NCI-H2081 (cell line): ENCODE measurements at places on chromosomes 7 and 10.

- no peak for DNase-seq
Measured at GRCh38 chr7:97732565-97733275, 834 bp downstream of the TAC1 start.

DNA sequence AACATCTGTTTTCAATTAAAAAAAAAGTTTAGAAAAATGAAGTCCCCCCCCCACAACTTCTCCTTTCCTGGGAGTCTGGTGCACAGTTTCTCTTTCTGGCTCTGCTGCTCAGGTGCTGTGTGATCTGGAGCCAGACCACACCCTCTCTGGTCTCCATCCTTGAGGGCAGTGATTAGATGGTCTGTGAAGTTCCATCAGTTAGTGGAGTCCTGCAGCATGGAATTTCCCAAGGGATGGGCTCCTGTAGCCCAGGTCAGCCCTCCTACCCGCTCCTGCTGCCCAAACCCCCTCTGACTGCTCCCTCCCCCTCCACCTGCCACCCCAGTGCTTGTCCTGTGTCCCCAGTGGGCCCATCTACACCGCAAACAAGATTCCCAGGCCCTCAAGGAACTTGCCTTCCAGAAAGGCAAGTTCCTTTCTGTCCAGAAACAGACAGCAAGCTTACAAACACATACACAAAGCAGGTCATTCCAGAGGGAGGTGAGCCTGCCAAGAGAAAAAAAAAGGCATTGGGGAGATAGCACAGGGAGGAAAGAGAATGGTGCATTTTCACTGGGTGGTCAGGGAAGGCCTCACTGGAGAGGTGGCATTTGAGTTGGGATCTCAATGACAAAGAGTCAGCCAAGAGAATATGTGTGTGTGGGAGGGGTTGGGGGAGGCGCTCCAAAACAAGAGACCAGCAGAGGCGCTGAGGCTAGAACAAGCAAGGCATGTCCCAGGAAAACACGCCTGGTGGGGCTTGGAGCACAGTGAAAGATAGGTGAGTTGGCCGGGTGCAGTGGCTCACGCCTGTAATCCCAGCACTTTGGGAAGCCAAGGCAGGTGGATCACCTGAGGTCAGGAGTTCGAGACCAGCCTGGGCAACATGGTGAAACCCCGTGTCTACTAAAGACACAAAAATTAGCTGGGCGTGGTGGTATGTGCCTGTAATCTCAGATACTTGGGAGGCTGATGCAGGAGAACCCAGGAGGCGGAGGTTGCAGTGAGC lies 49.5 kb upstream of the SLC29A3 start:
- DNase-seq = no peak

- DNase-seq = no peak
Measured at GRCh38 chr10:97427571-97428179, 1.7 kb downstream of the PGAM1 start.

- no peak for DNase-seq
Measured at GRCh38 chr10:22795546-22795945, 81.2 kb upstream of the PIP4K2A start.

DNA sequence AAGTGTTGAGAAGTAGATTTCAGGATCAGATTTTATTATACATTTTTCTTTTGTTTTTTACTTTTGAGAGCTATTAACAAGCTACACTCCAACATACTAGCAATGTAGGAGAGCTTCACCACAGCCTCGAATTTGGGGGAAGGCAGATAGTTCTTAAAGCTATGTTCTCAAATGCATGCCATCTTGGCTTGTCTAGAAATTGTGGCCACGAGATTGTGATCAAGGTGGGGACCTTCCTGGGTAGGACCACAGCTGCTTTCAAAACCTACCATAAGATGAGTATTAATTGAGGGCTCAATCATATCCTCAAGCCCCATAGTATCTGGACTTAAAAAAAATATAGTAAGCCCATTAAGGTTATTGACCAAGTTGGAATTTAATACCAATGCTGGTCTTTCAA lies 27.9 kb upstream of the JAZF1 start:
- no peak for DNase-seq

- no peak for DNase-seq
Measured at GRCh38 chr10:75740541-75740940, 309.1 kb downstream of the LRMDA start.

DNA sequence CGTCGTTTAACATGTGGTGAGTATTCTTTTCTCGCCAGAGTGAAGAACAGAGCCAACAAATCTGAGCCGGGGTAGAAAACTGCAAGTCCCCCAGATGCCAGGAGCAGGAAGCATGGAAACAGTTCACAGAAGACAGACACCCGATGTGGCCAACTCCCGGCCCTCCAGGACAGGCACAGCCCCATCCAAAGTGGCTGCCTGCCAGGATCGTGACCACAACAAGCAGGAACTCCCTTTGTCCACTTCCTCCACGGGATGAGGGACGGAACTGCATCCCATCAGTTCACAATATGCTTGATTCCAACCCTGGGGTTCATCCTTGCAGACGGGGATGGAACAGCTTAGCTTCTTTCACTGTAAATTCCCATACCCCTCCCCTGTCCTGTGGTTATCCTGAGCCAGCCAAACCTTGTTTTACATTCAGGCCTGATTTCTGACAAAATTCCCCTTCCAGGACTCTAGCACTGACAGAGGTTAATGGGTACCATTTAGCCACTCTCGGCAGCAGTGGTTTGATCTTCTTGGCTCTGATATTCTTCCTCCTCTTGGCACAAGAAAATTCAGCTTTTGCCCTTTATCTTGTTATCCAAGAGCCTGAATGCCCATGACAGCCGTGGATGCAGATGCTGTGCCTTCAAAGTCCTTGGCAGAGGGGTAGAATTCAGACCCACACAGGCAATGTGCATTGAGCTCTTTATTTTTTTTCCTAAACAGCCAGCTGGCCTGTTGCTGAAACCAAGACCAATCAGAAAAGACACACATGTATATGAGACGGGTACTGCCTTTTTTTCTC lies 105.5 kb upstream of the FAM204A start:
- no peak for DNase-seq

DNA sequence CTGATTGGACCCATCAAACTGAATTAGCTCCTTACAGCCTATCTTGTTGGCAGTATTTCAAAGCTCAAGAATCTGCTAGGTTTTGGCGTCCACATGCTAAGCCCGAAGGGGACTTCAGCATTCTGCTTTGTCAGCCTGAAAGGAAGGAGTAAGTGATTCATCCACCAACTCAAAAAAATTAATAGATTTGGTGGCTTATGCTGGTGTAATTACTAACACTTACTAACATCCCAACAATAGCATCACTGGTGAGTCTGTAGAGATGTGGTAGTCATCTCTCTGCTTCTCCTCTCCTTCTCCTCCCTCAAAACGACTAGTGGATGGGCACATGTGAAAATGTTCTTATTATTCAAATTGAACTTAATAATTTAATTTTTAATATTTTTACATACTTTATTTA lies 53.8 kb upstream of the EGR2 start:
- no peak for DNase-seq

DNA sequence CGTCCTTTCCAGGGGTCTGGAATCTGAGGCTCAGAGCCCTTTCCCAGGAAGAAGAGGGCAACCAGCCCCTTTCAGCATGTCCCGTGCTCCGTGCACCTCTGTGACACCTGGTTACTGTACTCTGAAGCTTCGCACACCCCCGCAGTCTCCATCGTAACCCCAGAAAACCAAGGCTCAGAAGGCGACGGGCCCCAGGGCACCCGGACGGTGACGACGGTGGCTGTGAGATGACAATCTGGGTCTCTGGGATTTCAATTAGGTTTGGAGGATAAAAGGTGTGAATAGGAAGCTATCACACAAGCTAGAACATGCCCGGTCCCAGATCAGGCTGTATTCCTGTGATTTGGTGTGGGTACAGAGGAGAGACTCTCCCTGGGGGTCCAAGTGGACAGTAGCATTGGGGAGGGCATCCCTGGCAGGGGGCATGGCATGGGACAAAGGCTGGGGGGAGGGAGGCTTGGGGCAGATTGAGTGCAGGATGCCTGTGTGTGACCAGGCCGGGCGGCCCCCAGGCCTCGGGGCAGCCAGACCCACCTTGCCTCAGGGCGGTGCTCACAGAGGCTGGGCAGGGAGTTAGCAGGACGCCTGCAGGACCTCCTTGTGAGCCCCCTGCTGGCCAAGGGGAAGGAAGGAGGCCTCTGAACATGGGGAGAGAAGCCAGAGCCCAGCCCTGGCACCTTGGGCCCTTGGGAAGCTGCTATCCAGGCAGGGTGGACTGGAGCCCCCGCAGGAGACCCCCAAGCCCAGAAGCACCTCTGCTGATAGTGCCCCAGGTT lies 23.4 kb upstream of the PSMG3 start:
- DNase-seq = no peak

GRCh38 chr10:21068026-21068656 lies 171.0 kb upstream of the NEBL start:
- DNase-seq = no peak

DNA sequence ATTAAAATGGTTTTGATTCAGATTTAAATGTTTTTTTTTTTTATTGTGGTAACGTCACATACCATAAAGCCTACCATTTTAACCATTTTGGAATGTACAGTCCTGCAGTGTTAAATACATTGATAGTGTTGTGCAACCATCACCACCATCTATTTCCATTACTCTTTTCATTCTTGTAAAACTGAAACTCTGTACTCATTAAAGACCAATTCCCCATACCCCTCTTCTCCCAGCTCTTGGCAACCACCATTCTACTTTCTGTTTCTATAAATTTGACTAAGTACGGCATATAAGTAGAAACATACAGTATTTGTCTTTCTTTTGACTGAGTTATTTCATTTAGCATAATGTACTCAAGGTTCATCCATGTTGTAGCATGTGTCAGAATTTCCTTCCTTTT lies 96.2 kb downstream of the EXOC4 start:
- DNase-seq = no peak

DNA sequence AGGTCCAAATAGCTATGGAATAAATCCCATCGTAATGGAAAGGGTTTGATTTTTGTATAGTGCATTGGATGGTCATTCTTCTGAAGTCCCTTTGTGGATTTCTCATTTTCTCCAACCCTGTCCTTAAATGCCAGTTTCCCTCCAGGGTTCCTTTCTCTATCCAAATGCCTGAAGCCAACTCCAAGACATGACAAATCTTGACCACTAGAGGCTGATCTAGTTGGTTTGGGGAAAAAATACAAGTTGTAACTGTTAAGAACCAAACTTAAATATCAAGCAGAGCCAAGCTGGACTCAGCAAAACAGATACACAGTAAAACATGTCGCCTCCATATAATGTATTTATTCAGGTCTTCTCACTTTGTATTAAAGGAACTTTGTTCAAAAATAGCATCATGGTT lies 28.7 kb downstream of the FRMD4A start:
- no peak for DNase-seq
